Stimulated activated CD4-positive, alpha-beta T cell treated with anti-CD3 and anti-CD28 coated beads, Interleukin-4, amount 100 ng/mL, for 48 hours (primary cell): ENCODE measurements at places on chromosomes 6 and 20.

- no peak for DNase-seq
Measured at GRCh38 chr20:44019638-44020335, 105.1 kb downstream of the TOX2 start.

GRCh38 chr6:31730631-31731086 lies 1.6 kb upstream of the DDAH2 start:
- no peak for DNase-seq

DNA sequence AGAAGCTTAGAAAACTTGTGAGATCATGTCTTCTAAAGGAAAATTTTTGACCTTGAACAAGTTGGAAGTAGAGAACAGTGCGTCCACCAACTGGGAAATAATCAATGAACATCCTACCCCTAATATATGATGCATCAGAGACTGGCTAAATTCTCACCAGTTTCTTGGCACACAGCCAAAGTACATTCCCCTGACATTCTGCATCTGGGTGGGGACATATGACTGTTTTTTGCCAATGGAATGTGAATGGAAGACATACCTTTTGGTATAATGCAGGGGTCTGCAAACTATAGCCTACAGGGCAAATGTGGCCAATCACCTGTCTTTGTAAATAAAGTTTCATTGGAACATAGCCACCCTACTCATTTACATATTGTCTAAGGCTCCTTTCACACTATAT lies 84.7 kb downstream of the HAO1 start:
- no peak for DNase-seq

- DNase-seq = no peak
Measured at GRCh38 chr20:14055127-14055742, 59.9 kb downstream of the MACROD2 start.

DNA sequence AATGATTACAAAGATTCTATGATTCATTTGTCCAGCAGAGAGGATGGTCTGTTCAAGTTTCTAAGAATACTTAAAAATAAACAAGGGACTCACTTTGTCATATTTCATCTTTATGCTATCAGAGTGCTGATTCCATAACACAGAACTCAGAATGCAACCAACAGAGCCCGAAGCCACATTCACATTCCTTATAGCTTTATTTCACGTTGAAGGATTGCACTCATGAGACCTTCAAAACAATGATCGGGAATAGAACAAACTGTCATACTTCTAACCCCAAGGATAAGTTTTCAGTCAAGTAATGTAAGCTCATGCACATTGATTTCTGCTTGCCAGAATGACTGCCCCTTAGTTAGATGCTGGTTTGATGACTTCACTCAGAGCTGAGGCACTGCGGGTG lies 25.2 kb downstream of the FNDC1 start:
- no peak for DNase-seq

GRCh38 chr6:112526594-112526993 lies 179.5 kb downstream of the RFPL4B start:
- DNase-seq = no peak

DNA sequence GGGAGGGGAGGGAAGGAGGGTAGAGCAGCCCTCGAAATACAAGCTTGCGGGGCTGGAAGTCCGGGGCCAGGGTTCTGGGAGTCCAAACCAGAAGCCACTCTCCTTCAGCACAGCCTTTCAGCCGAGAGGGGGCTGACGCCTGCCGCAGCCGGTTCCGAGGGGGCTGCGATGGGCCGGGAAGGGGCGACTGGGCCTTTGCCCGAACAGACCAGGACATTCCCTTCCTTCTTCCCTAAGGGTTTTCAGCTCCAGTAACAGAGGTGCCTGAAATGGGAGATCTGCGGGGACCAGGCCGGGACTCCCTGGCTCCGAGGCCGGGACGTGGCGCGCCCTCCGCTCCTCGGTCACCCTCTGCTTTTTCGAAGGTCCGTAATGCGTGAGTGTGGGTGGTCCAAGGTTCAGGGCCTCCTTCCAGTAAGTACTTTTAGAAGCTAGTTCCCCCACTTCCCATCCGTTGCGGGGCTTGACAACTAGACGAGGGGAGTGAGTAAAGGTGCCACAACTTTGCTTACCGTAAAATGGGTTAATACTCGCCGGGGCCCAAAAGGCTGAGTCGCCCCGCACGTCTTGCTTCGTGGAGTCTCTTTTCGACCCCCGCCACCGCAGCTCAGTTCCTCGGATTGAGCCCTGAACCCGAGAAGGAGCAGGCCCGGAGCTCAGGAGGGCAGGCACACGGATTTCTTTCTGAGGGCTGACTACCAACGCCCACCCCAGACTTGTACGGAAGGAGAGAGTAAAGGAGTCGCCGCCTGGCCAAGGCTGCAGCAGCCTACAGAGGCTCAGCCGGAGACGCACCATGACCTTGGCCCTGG lies 2.9 kb upstream of the OLIG3 start:
- DNase-seq = no peak

DNA sequence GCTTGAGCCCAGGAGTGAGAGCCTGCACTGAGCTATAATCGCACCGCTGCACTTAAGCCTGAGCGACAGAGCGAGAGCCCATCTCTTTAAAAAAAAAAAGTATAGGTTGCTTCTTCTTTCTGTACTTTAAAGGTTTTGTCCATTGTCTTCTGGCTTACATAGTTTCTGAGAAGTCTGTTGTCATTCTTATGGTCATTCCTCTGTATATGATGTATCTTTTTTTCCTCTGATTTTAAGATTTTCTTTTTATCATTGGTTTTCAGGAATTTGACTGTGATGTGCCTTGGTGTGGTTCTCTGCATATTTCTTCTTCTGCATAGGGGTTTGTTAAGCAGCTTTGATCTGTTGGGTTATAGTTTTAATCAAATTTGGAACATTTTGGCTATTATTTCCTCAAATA lies 29.1 kb downstream of the QRSL1 start:
- DNase-seq = no peak

DNA sequence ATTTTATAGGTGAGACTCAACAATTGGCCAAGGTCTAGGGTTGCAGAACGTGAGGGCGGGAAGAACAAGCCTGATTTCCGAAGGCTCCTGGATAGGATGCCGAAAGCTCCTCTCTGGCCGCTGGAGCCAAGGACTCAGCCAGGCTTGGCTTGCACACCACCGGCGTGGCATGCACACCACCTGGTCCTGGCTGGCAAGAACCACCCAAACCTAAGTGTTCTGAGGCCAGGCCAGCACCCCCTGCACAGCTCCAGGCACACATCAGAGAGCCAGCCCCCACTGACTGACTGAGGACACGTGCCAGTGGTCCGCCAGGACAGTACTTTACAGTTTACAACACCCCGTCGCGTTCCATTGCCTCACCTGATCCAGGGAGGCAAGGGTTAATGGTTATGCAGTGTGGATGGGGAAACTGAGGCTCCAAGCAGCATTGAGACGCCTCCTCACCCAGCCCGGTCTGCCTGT lies 414 bp downstream of the TGM2 start:
- no peak for DNase-seq

GRCh38 chr6:15675536-15676220 lies 12.8 kb upstream of the DTNBP1 start:
- no peak for DNase-seq

GRCh38 chr20:45052698-45053429 lies 48.1 kb downstream of the KCNS1 start:
- DNase-seq = no peak

- no peak for DNase-seq
Measured at GRCh38 chr20:44800391-44801046, 9.8 kb downstream of the RIMS4 start.
